ENCODE measurements at places on chromosomes 1 and 21.

- DNase-seq = no peak
Measured at GRCh38 chr1:9338397-9339246, 45.9 kb downstream of the SPSB1 start.

DNA sequence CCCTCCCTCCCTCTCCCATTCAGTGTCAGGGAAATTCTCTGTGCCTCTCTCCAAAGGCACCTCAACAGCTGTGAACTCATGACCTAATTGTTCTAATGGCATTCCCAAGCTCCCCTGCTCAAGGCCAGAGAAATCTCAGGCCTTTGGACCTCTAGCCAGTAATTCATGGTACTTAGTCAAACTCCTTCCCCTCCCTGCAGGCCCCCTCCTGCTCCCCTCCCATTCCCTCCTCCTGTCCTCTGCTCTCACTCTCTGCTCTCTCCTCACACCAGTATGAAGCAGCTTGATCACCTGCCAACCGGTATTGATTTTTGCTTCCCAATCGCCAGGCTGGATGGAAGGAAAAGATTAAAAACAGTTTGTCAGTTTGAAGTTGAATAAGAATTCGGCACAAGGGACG lies 370.5 kb upstream of the PBX1 start:
- no peak for DNase-seq

GRCh38 chr1:89361681-89362080 lies 2.2 kb upstream of the GBP6 start:
- DNase-seq = no peak

DNA sequence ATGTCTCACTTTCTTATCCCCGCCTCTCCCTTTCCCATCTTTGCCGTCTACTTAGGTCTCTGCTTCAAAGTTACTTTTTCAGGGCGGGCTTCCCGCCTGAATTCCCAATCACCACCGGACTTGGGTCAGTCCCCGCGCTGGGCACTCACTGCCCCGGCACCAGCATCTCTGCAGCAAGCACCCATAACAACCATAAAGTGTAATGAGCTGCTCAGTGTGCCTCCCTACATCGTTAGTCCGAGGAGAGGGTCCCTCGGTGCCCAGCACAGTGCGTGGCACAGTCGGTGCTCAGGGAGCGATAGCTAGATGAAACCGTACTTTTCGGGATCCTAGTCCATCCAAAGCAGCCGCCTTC lies 633 bp upstream of the CTPS1 start:
- DNase-seq = no peak

- no peak for DNase-seq
Measured at GRCh38 chr21:40564318-40564717, 282.6 kb downstream of the DSCAM start.

DNA sequence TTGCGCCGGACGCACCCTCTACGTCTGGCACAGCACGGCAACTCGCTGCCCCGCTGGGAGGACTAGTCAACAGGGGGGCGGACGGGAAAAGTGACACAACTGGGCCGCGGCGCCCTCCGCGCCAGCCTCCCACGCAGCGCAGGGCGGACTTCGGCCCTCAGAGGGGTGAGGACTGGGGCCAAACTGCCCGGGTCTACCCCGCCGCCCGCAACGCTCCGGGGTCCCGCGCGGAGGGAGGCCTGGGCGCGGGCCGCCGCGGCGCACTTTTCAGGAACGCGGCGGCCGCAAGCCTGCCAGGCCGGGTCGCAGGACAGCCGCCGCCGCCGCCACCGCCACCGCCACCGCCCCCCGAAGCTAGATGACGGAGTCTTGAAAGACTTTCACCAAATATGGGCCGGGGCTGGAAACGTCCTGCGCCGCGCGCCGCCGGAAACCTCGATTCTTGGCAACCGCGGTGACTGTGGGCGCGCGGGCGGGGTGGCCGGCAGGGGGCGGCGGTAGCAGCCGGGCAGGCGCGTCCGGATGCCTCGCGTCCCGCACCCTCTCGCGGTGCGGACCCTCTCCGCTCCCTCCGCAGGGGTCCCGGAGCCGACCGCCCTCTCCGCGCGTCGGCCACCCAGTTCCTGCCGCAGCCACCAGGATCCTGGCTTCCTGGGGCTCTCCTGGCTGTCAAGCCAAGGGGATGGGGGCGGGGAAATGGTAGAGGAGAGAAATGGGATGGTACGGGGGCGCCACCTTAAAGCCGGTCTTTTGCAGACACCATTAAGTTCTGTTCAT lies 3.7 kb upstream of the CCN1 start:
- no peak for DNase-seq

GRCh38 chr1:59361766-59362165 lies 64.9 kb downstream of the FGGY start:
- DNase-seq = no peak

GRCh38 chr1:205301205-205301821 lies 20.2 kb downstream of the NUAK2 start:
- no peak for DNase-seq

GRCh38 chr1:192620071-192620635 lies 15.8 kb upstream of the RGS13 start:
- DNase-seq = no peak

DNA sequence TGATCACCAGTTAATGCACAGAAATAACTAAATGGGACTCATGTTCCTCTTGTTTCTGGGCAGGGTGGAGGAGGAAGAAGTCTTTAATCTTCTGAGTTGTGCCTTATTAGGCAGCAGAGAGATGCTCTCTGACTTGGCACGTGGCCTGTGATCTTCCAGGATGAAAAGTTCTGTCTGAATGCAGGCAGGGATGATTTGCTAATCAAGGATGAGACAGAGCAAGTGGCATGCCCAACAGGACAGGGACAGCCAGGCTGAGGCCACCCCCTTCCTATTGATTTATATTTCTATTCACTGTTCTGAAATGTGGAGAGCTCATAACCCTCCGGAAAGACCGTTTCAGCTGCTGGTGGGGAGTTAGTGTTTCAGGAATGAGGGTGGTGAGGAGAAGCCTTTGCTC lies 477.8 kb upstream of the CAMK1G start:
- no peak for DNase-seq

- DNase-seq = no peak
Measured at GRCh38 chr1:212618466-212619210, 10.1 kb downstream of the ATF3 start.

DNA sequence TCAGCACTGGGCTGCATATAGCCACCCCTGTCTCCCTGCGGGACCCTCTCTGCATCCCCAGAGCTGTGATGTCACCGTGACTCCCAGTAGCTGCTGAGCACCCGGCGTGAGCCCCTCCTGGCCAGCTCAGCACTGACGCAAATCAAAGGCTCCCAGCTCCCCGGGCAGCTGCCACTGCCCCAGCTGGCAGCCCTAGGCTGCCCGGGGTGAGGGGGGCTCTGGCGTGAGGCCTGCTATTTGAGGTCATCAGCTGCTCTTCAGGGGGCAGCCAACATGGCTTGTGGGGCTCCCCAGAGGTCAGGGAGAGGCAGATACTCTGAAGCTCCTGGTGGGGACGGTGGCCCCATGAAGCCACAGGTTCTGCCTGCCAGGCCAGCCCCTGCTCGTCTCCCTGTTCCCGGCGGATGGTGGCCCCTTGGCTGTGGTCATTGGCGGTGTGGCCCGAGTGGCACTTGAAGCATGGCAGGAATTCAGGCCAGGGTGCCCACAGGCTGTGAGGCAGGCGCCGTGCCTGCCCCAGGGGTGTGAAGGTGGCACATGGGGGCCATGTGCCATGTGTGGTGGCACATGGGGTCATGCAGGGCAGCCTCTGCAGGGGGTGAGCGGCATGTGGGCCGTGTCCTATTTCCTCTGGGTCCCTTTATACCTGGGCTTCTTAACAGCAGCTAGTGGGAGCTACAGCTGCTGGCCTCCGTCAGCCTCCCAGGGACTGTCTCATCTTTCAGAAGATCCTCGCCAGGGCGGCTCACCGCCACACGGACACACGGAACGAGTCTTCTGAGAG lies 85.4 kb downstream of the SIK1 start:
- DNase-seq = no peak

- DNase-seq = no peak
Measured at GRCh38 chr1:211783266-211783665, 47.3 kb downstream of the LPGAT1 start.

DNA sequence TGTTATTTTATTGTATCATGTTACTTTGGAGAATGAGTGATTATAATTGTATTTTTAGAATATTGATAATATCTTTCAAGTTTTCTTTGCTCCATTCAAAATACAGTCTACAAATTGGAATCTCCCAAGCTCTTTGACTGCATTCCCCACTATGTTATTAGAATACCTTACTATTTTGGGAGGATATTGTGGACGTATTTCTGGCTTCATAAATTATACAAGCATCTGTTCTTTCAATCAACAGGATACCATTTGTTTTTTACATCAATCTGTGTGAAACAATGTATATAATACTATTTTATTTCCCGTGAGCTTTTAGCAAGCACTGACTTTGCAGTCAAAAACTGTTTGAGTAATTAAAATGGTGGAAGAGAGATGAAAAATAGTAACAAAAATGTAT lies 226.5 kb downstream of the PTPRC start:
- DNase-seq = no peak

DNA sequence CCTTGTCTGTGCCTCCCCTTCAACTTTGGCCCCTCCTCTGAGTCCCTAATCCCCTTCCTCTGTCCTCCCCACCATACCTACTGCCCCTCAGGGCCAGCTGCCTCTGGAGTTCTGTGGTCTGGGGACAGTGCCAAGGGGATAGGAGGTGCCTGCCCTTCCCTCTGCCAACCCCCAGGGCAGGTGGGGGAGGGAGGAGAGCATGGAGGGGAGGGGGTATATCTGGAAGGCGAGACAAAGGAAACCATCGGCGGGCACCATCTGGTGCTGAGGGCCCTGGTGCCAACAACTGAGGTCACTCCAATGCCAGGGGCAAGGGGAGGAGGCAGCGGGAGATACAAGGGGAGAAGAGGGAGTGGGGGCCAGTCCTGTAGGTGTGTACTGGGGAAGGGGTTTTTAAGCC lies 9.6 kb downstream of the RAB25 start:
- no peak for DNase-seq

DNA sequence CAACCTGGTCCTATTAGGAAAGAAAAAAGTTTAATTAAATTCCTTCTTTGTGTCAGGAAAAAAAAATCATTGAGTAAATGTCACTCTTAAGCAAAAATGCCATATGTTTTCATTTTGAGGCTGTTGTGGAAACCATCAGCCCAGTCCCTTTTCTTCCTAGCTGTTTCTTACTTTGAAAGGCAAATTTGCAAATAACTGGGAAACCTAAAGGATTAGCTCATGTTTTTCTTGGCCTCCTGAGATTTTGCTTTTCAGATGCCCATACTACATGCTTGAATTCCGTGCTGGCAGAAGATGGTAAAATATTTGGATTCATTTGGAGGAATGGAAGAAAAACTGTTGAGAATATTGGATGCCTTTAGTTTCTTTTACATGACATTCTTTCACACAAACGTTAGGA lies 182.1 kb upstream of the ADAMTS5 start:
- DNase-seq = no peak

- DNase-seq = no peak
Measured at GRCh38 chr1:43184995-43185394, 12.9 kb downstream of the CFAP57 start.

GRCh38 chr1:181036107-181036836 lies 2.5 kb downstream of the MR1 start:
- DNase-seq = no peak

GRCh38 chr1:78334952-78335351 lies 155.8 kb upstream of the PTGFR start:
- no peak for DNase-seq

- no peak for DNase-seq
Measured at GRCh38 chr1:78226784-78227183, 181.0 kb downstream of the GIPC2 start.

GRCh38 chr1:218964471-218965185 lies 209.1 kb upstream of the LYPLAL1 start:
- DNase-seq = no peak

DNA sequence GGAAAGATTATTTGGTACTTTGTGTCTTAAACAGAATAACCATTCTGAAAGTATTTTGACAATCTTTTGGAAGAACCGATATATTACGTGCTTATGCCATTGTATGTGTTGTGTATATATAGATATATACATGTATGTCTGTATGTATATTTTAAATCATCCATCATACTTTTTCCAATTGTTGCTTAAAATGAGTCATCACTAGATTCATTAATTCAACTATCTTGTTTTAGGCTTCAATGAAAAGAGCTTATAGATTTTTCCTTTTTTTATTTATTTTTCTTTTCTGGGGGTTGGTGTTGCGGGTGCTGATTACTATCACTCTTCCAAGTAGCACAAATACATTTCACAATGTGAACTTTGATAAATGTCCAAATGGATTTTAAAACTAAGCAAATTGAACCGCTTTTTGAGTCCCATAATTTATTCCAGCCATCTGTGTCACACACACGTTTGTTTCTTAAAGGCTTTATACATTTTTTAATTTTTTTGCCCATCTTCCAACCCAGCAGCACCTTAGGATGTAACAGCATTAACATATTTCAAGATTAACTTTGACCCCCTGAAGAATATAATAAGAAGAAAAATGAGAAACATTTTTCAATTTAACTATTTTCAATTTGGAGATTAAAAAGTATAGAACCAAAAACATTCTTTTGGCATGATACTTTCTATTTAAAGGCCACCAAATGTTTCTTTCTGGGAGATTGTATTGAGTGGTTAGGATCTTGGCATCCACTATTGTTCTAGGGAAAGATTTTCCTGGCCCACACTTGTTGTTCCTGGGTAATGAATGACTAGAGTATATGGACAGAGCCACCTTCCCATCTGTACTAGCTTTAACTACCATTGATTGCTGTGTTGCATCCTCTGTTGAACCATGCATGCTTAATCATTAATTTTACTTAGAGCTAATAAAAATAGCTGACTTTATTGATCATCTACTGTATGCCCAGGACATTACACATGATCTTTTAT lies 9.3 kb upstream of the DPYD start:
- DNase-seq = no peak

- DNase-seq = no peak
Measured at GRCh38 chr1:23019863-23020625, 776 bp downstream of the KDM1A start.

GRCh38 chr1:61754545-61754944 lies 12.3 kb downstream of the PATJ start:
- no peak for DNase-seq

DNA sequence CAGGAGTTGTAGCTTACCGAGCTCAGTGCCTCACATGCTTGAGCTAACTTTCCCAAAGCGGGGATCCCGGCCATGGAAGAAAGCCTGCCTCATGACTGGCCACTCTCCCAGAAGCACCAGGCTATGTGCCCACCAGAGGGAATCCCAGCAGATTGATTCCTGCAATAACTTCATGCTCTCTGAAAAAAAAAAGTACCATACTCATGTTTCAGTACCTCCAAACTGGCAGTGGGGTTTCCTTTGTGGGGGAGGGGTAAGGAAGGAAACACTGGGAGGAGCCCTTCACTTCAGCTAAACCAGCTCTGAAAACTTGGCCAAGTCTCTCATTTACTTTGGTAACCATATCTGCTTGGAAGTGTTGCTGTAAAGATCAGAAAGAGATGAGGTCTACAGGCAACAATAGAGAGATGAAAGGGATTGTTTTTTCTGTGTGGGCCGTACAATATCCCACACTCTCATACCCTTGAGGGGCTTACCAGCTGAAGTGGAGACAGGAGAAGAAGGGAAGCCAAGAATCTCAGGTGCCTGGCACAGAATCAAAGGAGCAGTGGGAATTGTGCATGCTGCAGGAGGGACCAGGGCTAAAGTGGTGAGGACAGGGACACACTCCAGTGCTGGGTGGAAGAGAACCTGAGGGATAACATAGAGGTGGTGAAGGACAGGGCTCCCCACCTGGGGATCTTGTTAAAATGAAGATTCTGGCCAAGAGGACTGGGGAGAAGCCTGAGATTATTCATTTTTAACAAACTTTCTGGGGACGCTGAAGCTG lies 42.4 kb upstream of the TACSTD2 start:
- DNase-seq = no peak

Measured in stimulated activated CD8-positive, alpha-beta memory T cell treated with anti-CD3 and anti-CD28 coated beads, Interleukin-15, amount 100 ng/mL, for 24 hours (primary cell).